Osteoblast (primary cell): ENCODE measurements at places on chromosomes 6 and 20. TPM values are rescaled to one million over a fixed set of nuclear protein-coding genes. Genes with fewer than 3 reads are reported as not detected.

DNA sequence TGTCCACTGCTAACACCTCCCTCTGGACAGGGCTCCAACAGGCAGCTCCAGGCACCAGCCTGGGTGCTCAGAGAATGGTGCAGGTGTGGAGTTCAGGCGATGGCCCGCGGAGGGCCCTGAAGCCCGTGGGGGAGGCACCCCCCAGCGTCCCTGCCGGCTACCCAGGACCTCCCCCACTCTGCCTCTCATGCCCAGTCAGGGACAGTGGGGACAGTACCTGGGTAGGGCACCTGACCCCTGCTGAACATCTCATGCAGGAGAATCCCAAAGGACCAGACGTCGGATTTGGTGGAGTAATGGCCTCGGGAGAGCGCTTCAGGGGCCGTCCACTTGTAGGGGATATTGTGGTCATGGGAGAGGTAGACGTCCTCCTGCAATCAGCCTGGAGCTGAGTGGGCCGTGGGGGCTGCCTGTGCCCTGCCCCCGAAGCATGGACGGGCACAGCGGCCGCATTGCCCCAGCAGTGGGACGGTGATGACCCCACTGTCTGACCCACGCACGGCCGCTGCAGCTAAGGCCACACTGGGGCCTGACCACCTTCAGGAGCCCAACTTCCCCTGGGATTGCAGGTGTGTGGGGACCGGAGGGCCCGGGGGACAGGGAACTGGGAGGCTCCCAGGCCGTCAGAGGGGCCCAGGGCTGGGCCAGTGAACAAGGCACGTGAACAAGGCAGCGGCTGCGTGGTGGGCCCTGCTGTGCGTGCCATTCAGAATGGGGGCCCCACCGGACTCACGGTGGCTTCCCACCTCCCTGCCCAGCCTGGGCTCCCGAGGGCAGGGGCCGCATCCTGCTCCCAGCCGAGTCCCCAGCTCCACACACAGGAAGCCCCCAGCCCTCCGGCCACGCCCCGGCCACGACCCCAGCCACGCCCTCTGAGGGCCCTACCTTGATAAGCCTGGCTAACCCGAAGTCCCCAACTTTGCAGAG lies 7.1 kb downstream of the PTK6 start:
- H3K27ac ChIP-seq: no peak overlapping the region
- peaks cover 9% of the 10 kb centered on the region for H3K27me3 ChIP-seq
- H3K4me3 ChIP-seq: no peak overlapping the region
- H3K36me3 ChIP-seq: no peaks in the 10 kb centered on the region
- H3K4me1 ChIP-seq: no peaks in the 10 kb centered on the region

Gene RAB5IF
- total RNA-seq: 54.2 and 59.7 TPM in 2 replicates

GRCh38 chr20:19522071-19522801 lies 235.8 kb upstream of the RIN2 start:
- H3K4me3 ChIP-seq: no peak overlapping the region
- no peaks in the 10 kb centered on the region for H3K4me1 ChIP-seq
- no peak overlapping the region for H3K27ac ChIP-seq
- no peak for DNase-seq

DNA sequence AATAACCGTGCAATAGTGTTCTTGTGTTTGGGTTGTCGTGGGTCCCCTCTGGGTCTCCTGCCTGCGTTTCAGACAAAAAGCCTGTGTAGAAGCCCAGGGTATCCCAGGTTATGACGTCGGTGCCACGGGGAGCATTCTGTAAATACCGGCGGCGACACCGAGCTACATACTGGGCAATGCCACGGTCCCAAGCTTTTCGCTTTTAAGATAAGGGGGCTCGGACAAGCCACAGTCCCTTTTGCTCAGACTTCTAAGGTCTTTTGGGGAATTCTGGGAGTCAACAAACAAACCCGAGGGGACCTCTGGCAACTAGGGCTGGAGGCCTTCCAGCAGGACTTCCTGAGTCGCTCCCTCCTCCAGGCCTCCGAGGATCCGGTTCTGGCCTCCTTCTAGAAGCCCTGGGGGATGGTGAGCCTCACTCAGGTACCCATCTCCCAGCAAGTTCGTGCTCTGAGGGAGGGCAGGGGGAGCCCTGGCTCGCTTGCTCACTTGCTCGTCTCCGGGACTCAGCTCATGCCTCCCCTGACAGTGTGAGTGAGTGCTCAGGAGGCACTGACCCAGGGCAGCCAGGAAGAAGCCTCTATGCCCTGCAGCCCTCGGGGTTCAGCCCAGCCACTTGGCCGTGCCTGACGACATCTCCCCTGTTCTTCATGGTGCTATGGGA lies 62.4 kb upstream of the MRPS10 start:
- no peak for DNase-seq
- H3K4me1 ChIP-seq: peaks cover 33% of the 10 kb centered on the region
- H3K36me3 ChIP-seq: no peaks in the 10 kb centered on the region
- no peak overlapping the region for H3K4me3 ChIP-seq

Gene CD93
- not detected in 2 replicates for total RNA-seq

- H3K27ac ChIP-seq: peak within 1 kb of the TSS; percentile 52
- H3K27me3 ChIP-seq: peaks cover 2% of the 10 kb centered on the region
- H3K36me3 ChIP-seq: no peaks in the 10 kb centered on the region
- no peak for DNase-seq
- H3K4me3 ChIP-seq: peak within 1 kb of the TSS; percentile 72
Observed at GRCh38 chr6:110415086-110415916, at the start of gene DDO. Gene DDO, minus strand, starts transcription at chr6:110415575. Its CDS starts 2,113 bp downstream, at chr6:110413462.
